Smooth muscle cell of bladder (primary cell): ENCODE measurements at places on chromosomes 16 and 17. TPM values are rescaled to one million over a fixed set of nuclear protein-coding genes. Genes with fewer than 3 reads are reported as not detected.

The CDK5RAP3 gene
- 69.1 and 88.3 TPM in 2 replicates for total RNA-seq

The MYOCD gene
- 9.8 and 11.9 TPM in 2 replicates for total RNA-seq

The ST6GALNAC2 gene
- total RNA-seq: 1.0 and 4.1 TPM in 2 replicates

The ADPRM gene
- total RNA-seq: 14.6 and 19.5 TPM in 2 replicates

The CCL4L2 gene
- 0.14 and 0.18 TPM in 2 replicates for total RNA-seq

The EMP2 gene
- 9.2 and 16.1 TPM in 2 replicates for total RNA-seq

The SIRT7 gene
- total RNA-seq: 16.9 and 21.2 TPM in 2 replicates

The SAMD14 gene
- 1.4 and 1.9 TPM in 2 replicates for total RNA-seq

The NEUROD2 gene
- not detected in 2 replicates for total RNA-seq

The LDHD gene
- 0.55 and 0.71 TPM in 2 replicates for total RNA-seq

The CCT6B gene
- total RNA-seq: 1.8 and 3.0 TPM in 2 replicates

The DNAH17 gene
- under 0.01 TPM in 1 of 2 replicates, not detected in the other for total RNA-seq

The KIF1C gene
- 77.7 and 97.3 TPM in 2 replicates for total RNA-seq

The WNT9B gene
- total RNA-seq: not detected in 2 replicates

The KRTAP2-3 gene
- not detected in 2 replicates for total RNA-seq

The KIF18B gene
- 0.09 and 0.71 TPM in 2 replicates for total RNA-seq

The ESRP2 gene
- 0.09 and 0.14 TPM in 2 replicates for total RNA-seq

The NLE1 gene
- total RNA-seq: 14.6 and 15.9 TPM in 2 replicates

The GDPD3 gene
- total RNA-seq: 0.71 and 1.6 TPM in 2 replicates

The SCNN1B gene
- not detected in 2 replicates for total RNA-seq

The CASKIN1 gene
- total RNA-seq: 0.14 and 0.37 TPM in 2 replicates

The GAST gene
- total RNA-seq: not detected in 2 replicates

The HOXB3 gene
- total RNA-seq: under 0.01 and 0.28 TPM in 2 replicates

The CYLD gene
- total RNA-seq: 32.1 and 37.1 TPM in 2 replicates

The GNG13 gene
- not detected in 2 replicates for total RNA-seq

The ZNF469 gene
- 2.0 and 4.6 TPM in 2 replicates for total RNA-seq
